Non-pigmented ciliary epithelial cell (primary cell): ENCODE measurements at places on chromosomes 4 and X.

GRCh38 chr4:41359836-41360213 lies 103.1 kb downstream of the UCHL1 start:
- DNase-seq: no peak

DNA sequence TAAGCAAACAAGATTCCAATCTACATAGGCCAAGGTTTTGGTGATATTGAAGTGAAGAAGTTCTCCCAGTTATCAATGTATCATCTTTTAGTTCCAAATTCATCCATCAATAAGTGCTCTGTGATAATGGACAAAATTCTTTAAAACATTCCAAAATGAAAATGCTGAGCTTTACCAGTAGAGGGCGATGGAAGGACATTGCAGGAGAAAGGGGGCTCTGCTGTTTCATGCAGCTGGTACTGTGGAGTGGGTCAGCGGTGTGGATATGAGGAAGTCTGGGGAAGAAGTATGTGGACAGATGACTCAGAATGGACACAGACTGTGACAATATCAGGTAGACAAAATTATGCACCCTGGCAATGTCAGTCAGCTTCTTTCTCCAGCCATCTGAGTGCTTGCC lies 46.6 kb upstream of the HS6ST2 start:
- DNase-seq: no peak

- DNase-seq: no peak
Observed at GRCh38 chr4:118969359-118969758, 80.7 kb downstream of the SYNPO2 start.

- no peak for DNase-seq
Observed at GRCh38 chr4:164779811-164780216, 25.9 kb downstream of the SMIM31 start.

DNA sequence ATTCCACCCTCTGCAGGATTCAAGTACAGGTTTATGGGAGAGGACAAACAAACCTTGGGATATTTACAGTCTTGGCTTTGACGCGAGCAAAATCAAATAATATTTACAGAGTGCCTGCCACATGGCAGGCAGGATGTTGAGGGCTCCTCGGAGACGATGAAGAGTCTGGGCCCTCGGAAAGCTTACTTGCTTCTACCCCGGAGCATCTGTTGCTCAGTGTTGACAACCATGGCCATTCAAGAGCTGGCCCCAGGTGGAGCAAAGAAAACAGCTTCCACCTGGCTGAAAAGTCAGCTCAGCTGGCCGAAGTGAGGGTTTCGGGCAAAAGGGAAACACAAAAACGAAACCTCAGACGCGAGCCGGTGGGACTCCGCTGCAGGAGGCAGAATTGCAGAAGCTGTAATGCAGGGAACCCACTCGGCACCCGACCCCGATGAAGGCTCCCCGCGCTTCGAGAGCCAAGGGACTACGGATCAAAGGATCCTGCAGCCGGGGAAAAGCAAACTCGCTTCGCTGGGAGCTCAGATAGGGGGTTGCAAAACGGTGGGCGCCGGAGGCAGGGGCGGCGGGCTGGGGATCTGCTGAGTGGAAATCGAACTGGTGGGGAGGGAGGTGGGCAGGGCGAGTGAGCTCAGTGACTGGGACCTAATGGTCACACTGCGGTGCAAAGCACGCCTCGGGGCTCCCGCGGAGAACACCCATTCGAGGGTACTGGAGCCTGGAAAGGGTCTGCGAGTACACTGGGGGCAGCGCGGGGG lies 805 bp downstream of the ATP8A1 start:
- no peak for DNase-seq

GRCh38 chr4:106315476-106315967 lies 487 bp downstream of the TBCK start:
- no peak for DNase-seq

- no peak for DNase-seq
Observed at GRCh38 chrX:21632027-21632426, 26.1 kb downstream of the KLHL34 start.

DNA sequence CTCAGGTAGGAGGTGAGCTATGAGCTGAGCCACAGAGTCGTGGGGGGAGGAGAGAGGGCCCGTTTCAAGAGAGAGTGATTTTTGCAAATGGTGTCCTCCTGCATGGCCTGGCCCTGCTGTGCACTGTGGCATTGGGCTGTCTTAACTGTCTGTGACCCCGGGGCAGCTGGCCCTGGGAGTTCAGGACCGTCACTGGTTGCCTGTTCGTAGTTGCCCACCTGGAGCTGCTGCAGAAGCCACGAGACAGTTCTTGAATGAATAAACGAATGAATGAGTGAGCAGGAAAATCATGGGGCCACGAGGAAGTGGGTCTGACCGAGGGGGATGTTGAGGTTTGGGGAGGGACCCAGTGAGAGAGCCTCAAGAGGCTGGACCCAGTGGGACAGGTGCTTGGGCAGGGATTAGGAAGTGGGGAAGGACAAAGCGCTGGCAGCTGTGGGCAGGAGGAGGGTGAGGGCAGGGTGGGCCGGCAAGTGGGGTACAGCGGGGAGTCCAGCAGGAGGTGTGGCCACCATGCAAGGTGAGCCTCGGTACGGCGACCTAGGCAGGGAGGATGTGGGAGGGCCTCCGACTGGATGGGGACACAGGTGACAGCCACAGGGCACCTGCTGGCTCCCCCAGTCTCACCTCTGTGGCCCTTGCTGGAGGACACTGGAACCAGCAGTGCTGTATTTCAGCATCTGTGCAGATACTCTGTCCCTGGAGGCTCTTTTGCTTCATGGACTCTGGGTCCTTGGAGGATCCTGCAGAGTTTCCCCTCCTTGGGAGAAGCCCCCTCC lies 10.2 kb downstream of the RGS12 start:
- no peak for DNase-seq

DNA sequence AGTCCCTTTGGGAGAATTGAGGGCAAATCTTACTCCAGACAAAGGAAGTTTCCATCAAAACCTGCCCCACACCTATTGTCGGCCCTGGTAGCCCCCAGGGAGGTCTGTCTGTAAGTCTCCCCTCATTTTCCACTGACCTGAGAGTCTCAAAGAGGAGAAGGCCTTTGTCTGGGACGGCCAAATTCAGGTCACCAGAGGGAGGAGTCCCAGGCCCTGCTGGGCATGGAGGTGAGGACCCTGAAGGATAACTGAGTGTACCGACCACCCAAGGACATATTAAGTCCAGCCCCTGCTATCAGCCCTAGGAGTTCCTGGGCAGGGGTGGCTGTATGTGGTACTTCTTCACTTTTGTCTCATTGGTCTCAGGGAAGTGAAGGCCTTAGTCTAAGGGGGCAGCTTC lies 229.9 kb downstream of the FGF13 start:
- no peak for DNase-seq

DNA sequence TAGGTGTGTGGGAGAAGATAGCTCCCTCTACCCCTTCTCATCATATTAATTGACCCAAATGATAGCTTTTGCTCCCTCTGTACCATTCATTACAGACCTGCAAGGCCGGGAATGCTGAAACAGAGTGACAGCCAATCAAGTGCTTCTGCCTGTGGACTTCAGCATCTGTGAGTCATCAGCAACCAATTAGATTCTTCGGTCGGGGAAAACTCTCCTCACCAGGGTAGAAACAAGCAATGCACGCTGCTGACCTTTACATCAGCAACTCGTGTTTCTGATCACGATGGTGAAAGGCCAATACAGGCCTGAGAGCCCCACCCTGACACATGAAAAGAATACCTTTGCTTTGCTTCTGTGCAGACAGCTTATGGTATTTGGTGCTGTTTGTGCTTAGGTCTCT lies 347.2 kb upstream of the DDX53 start:
- DNase-seq: no peak

GRCh38 chrX:38225093-38225492 lies 4.4 kb upstream of the SRPX start:
- DNase-seq: no peak

DNA sequence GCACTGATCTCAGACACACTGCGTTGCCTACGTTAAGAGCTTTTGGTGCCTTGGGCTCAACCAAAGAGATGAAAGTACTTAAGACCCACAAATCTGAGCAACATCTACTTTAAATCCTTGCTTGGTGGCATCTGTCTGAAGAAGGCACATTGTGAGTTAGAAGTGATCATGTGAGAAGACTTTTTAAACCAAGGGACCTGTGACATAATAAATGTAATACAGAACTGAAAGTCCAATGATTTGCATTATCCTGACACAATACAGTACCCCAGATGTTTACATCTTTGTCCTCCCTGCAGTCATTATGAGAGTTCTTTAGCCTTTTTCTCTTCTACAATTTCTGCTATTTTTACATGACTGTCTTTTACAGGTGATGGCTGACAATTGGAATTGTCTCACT lies 96.7 kb upstream of the FTHL17 start:
- no peak for DNase-seq

DNA sequence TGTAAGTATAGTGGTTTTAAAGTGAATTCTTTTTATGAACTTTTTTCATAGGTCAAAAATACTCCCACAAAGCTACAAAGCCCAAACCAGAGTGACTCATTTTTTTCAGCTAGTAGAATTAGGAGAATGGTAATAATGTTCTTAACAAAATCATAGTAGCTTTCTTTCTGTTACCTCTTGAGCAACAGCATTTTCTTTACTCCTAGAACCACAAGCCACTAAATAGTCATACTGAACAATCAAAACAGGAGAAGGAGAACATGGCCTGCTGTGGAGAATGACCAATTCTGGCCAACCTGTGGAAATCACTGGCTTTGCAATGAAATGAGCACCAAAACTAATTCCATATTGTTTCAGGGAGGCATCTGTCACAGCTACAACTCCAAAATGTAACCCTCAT lies 112.9 kb downstream of the AMMECR1 start:
- peak; percentile 27 for DNase-seq

GRCh38 chr4:166169111-166169510 lies 296.1 kb downstream of the TLL1 start:
- DNase-seq: peak; percentile 3

GRCh38 chr4:186190581-186191199 lies 677 bp upstream of the CYP4V2 start:
- no peak for DNase-seq

- DNase-seq: no peak
Observed at GRCh38 chrX:133681421-133681820, 266.1 kb upstream of the GPC4 start.

- DNase-seq: no peak
Observed at GRCh38 chr4:79290376-79290775, 35.5 kb downstream of the NAA11 start.

DNA sequence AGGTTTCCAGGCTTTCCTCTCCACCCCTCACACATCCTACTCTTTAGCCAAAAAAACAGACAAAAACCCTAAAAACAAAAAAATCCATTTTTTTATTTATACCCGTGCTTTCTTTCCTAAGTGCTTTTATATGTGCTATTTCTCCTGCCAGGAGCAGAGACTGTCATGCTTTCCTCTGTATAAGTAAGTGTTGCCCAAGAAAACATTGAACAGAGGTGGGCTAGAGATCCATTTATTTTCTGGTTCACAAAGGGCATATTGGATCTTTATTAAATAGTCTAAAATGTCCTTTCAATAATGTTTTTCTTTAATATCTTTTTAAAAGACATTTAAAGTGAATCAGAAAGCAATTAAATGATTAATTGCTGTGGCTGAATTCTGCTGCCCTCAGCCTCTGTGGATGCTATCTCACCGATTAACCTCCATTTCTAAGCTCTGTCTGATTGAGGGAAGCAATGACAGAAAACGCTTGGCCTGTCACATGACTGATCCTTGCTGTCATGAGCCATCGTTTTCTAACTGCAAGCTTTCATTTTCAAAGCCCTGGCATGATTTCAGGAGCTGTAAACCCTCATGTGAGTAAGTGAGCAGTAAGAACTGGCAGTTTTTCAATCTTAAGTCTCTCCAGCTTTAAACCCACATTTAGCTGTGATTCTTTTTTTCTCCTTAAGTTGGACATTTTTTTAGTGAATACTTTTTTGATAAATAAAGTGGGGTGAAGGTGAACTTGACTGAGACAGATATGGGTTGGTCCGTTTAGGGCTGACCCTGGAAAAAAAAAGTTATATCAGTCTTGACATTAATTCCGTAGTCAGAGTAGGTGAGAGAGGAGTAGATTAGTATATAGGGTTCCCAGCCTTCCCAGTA lies 180.7 kb upstream of the PGRMC2 start:
- peak; percentile 78 for DNase-seq
